NCI-H1694 treated with DMSO at 0.1 percent for 48 hours (cell line): ENCODE measurements at places on chromosomes 4 and X.

DNA sequence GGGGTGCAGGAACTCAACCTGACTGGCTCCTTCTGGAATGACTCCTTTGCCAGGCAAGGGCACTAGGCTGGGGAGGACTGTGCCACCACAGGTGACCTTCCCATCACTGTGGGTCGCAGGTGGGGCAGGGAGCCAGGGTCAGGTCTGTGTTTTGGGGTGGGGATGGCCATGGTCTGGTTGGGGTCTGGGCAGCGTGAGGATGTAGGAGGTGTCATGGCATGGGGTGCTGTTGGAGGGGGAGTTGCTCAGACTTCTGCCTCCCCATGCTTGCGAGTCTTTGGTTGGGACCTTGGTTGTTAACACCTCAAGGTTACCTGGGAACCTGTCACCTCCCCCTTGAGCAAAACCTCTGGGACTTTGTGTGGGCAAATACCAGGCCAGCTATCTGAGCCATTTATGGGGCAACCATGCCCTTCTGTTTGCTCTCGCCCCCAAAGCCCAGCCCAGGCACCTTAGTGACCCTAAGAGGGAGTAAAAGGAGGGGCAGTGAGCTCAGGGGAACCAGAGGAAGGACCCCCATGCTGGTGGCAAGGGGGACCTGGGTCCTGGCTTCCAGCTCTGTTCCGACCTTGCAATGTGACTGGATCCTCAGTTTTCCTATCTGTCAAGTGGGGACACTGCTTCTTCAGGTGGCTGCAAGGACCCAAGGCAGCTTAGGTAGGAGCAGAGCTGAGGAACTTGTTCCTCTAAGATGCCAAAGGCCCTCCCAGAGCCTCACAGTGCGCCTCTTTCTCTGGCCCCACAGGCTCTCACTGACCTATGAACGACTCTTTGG, 2.4 kb upstream of the GDI1 start:
- no peak for DNase-seq

DNA sequence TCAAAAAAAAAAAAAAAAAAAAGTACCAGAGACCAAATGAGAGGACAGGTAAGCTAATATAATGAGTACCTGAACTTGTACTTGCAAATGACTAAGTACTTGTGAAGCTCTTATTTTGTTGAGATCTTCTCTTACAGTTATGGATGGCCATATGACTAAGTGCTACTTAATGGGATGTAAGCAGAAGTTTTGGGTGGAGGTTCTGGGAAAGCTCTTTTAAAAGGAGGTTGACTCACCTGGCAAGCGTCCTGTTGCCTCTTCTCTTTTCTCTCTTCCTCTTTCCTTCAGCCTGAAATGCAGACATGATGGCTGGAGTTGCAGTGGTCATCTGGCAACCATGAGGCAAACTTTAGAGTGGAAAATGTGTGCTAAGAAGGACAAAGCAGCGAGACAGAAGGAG, 36.9 kb upstream of the MED14 start:
- DNase-seq: no peak

- peak; percentile 75 for DNase-seq
Observed at GRCh38 chrX:155881158-155881993, at the start of gene VAMP7. TSS of gene VAMP7 (plus strand) at chrX:155881345. CDS start at chrX:155889467, 8,122 bp downstream.

DNA sequence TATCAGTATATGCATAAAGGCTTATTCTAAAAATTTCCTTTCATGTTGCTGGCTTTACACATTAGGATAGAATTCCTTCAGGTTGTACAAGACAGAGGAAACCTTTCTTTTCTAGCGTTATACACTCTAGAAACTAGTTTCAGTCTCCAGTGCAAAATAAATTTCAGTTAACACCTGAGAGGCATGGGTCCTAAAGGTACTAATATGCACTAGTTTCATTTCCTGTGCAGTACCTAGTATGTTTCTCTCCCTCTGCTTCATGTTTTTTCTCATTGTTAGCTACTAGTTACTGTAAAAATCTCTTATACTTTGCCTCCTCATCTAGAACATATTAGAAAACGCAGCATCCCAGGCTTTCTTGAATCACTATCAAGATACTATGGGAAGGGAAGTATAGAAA, 54.0 kb downstream of the SNX25 start:
- no peak for DNase-seq

DNA sequence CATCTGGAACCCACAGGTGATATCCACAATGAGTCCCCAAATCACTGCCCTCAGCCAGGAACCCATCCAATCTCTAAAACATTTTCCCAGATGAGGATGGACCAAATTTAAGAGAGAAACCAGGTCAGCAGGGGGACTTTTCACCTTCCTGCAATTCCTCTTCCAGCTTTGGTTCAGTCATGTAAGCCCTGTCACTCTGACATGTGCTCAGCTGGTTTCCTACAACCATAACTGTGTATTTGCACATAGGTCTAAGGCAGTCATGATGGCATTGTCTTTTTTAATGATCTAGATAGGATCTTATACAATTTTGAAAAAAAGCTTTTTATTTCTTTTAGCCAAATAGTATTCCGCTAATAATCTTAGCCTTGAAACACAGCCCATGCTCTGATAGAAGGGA, 6.5 kb downstream of the CXXC4 start:
- DNase-seq: no peak

DNA sequence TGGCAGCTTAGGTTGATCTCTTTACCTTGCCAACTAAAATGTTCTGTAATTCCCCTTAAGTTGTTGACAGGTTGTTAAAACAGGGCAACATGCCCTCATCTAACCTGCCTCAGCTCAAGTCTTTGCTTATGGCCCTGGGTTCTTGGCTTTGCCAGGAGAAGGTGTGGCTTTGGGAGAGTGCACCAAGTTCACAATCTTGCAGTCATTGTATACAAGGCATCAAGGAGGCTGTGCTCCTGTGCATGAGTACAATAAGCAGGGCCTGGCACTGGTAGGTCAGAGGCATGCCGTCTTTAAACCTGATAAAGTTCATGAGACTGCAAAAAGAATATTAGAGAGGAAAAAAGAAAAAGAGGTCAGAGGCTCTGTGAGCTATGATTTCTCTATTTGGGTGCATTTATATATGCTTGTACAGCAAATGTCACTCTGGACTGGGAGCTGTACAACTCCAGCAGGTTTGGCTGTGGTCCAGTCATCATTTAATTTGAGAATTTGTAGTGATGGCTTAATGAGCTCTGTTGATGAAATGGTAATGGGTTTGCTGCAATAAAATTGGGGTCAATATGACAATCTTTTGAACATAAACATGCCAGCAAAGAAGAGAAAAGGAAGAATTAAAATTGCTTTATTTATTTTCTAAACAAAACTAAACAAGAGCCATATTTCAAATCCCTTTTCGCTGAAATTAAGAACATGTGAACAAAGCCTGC, 30.3 kb downstream of the AREG start:
- DNase-seq: no peak

DNA sequence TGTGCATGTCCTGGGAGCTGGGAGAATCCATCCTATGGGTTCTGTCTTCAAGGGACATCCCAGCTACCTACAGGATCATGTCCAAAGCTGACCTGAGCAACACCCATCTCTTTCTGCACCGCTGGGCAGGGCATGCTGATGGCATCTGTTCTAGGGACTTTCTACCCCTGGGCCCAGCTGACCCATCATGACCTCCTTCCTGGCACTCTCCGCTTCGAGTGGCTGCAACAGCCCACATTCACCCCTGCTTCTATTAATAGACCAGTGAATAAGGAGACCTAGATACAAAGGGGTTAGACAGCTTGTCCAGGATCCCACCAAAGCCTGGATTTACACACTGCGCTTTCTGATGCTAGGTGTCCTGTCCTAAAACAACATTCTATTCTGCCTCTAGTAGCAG, 44.6 kb upstream of the GPR173 start:
- DNase-seq: no peak

- DNase-seq: no peak
Observed at GRCh38 chrX:2397229-2398063, 103.3 kb downstream of the DHRSX start.

DNA sequence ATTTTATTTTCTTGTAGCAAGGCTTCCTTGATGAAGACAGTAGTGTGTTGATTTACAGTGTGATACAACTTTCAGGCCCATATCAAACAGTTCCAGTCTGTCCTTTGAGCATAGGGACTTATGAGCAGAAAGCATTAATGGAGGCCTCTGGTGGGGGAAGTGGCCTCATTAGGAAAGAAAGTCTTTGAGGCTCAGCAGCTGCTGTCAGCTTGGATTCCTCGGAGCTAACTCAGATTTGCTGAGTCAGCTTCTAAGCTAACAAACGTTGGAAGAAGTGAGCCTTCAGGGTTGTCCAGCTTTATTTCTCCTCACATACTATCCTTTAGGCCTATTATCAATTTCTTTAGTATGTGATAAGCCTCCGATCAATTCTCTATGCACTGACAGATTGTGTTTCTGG, 15.8 kb upstream of the SFRP2 start:
- DNase-seq: no peak

DNA sequence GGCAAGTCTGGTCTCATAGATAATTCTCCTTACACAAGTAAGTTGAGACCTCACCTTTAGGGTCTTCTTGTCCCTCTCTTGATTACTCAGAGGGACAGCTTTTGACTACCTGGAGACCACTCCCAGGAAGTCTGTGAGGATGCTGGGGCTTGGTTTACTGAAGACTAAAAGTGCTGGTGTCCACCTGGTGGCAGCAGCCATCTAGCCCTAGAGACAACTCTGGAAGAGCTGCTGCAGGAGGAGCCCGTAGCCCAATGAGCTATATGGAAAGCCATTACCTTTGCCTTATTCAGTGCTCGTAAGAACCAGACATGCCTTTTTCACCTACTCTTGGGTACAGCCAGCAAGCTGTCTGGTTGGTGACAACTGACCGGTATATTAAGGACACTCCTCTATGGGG, 7.3 kb downstream of the FGFBP2 start:
- no peak for DNase-seq

- DNase-seq: no peak
Observed at GRCh38 chr4:107740381-107740780, 20.3 kb upstream of the PAPSS1 start.

DNA sequence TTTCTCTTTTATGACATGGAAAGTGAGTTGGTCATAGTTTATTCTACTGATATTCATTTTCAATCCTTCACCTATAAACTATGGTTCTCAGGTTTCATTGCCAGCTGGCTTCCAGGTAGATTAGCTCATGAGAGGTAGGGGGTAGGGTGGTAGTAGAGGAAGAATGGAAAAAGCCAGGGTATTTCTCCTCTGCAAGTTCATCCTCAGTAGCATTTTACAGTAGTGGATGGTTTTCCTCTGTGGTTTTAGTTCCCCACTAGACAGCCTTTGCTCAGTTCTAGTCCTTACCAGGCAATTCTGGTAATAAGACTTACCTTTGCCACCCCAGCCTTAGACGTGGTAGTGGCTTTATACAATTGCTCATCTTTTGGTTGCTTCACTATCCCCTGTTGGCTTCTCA, 8.9 kb upstream of the NAA11 start:
- no peak for DNase-seq

DNA sequence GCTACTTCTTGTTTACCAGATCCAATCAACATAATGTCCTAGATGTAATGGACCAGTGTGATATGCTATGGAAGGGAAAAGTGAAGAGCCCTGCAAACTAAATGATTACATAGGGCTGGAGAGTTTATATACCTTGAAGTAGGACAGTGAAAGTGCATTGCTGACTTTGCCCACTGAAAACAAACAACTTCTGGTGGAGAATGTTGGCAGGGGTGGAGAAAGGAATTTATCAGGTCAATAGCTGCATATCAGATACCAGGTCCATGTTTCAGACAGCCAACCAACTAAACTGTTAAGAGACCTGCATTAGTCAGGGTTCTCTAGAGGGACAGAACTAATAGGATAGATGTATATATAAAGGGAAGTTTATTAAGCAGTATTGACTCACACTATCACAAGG, 82.4 kb downstream of the DCUN1D4 start:
- DNase-seq: no peak

DNA sequence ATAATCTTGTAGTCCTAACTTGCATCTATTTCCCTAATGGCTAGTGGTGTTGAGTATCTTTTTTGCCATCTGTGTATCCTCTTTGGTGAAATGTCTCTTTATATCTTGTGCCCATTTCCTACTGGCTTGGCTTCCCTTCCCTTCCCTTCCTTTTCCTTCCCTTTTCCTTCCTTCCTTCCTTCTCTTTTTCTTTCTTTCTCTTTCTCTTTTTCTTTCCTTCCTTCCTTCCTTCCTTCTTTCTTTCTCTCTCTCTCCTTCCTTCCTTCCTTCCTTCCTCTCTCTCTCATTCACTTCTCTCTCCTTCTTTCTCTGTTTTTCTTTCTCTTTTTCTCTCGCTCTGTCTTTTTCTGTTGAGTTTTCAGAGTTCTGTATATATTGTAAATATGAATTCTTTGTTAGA, 61.5 kb upstream of the SLC4A4 start:
- no peak for DNase-seq

DNA sequence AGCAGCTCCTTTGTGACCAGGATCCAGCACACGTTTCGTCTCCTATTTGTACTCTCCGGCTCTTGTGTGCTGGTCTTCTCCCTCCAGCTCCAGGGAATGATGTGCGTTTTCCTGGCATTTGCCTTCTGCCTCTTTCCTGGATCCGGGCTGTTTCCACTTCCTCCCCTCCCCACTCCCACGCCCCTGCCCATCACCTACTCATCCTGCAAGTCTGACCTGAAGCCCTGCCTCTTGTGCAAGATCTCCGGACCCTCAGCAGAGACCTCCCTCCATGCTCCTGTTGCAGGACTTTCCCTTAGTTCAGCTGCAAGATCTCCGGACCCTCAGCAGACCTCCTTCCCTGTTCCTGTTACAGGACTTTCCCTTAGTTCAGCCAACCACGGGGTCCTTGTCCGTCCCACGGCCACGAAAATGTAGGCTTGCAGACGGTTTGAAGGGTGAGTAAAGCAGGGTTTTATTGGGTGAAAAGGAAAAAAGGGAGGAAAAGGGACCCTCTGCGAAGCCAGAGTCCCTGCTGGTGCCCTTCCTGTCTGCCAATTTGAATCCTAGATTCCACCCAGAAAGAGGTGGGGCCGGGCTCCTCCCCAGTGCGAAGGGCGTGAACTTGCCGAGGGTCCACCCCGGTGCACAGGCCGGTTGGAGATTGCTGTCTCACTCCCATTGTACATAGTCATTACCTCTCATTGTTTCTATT, 74.4 kb upstream of the IRF2 start:
- DNase-seq: no peak

DNA sequence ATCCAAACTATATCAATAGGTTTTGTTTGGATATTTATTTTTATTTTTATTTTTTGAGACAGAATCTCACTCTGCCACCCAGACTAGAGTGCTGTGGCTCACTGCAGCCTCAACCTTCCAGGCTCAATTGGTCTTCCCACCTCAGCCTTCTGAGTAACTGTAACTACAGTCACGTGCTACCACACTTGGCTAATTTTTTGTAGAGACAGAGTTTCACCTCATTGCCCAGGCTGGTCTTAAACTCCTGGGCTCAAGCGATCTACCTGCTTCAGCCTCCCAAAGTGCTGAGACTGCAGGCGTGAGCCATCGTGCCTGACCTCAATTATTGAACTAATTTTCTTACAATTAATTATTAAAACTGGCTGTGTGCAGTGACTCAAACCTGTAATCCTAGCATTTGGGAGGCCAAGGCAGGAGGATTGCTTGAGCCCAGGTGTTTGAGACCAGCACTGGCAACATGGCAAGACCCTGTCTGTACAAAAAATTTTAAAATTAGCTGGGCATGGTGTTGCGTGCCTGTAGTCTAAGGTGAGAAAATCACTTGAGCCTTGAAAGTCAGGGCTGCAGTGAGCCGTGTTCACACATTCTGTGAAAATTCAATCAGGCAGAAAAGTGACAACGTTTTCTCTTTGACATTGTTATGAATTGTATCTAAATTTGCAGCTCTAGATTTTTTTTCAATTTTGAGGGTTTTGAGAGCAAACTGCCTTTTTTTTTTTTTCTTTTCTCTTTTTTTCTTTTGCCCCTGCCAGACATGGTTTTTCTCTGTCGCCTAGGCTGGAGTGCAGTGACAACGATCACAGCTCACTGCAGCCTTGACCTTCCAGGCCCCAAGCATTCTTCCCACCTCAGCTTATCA, 66.0 kb downstream of the UBE2K start:
- no peak for DNase-seq

GRCh38 chrX:70554081-70554480, 109.4 kb downstream of the DLG3 start:
- no peak for DNase-seq
